Karpas-422 (cell line): ENCODE measurements at places on chromosomes 16 and 17. TPM values are rescaled to one million over a fixed set of nuclear protein-coding genes. Genes with fewer than 3 reads are reported as not detected.

The DVL2 gene
- total RNA-seq = 75.2 and 117 TPM in 2 replicates

DNA sequence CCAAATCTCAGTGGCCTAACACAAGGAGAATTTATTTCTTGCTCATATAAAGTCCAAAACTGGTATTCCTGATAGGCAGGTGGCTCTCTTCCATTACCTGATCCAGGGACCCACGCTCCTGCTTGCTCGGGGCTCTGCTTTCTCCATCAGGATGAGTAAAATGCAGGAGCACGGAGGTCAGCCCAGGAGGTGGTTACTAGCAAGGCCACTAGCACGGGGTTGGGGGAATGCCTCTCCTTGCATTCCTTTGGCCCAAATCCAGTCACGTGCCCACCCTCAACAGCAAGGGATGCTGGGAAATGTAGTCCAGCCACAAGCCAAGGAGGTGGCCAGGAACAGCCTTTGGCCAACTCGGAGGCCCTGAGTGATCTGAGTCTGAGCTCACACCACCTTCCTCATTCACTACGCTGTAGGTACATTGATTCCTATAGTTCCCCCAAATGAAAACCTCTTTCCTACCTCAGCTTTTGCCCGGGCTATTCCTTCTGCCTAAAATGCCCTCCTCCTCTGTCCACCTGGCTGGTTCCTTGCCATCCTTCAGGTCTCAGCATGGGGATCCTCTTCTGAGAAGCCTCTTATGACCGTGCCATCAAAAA is 38.3 kb upstream of the HAPSTR1 start:
- H3K4me3 ChIP-seq = no peak overlapping the region
- H3K36me3 ChIP-seq = no peaks in the 10 kb centered on the region
- H3K27ac ChIP-seq = no peak overlapping the region
- peaks cover 1% of the 10 kb centered on the region; the same call in 1 of the 2 replicates for H3K4me1 ChIP-seq

The CD7 gene
- not detected in 2 replicates for total RNA-seq

DNA sequence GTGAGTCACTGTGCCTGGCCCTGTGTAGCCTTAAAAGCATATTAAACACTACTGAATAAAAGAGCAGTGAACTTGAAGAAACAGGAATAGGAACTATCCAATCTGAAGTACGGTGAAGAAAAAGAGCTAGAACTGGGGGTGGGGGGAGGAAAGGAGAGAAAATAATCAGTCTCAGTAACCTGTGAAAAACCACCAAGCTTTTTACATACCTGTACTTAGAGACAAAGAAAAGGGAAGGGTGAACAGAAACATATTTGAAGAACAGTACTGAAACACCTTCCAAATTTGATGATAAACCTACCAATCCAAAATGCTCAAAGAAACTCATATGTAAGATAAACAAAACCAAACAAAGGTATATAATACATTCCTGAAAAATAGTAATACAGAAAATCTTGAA is 77.5 kb downstream of the USP32 start:
- no peaks in the 10 kb centered on the region for H3K27me3 ChIP-seq
- peaks cover 17% of the 10 kb centered on the region for H3K4me1 ChIP-seq
- H3K4me3 ChIP-seq = no peak overlapping the region
- no peak for DNase-seq
- H3K36me3 ChIP-seq = no peaks in the 10 kb centered on the region
- peak overlapping the region; percentile 52 for H3K27ac ChIP-seq

DNA sequence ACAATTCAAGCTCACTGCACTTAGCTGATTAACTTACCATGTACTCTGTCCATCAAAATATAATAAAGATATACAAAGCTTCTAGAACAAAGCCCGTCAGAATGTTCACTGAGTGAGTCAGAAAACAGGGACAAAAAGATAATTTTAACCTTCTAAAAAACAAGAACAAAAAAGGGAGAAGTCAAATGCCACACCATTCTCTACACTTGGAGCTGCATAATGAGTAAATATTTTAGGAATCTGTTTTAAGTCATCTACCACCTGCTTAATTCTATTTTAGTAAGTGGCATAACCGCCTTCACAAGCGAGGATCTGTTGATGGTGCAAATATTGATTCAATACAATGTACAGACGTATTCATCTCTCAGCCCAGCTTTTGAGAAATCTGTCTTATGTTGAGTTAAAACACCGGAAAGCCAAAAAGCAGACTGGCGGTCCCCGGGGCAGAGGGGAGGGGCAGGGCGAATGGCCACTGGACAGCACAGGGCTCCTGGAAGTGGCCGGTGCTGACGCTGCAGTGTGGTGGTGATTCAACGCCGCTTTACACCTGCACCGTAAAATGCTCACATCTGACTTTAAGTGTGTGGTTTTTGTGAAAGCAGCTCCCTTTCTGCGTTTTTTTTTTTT is 20.1 kb downstream of the RAB40B start:
- no peaks in the 10 kb centered on the region for H3K36me3 ChIP-seq
- no peaks in the 10 kb centered on the region for H3K4me1 ChIP-seq

DNA sequence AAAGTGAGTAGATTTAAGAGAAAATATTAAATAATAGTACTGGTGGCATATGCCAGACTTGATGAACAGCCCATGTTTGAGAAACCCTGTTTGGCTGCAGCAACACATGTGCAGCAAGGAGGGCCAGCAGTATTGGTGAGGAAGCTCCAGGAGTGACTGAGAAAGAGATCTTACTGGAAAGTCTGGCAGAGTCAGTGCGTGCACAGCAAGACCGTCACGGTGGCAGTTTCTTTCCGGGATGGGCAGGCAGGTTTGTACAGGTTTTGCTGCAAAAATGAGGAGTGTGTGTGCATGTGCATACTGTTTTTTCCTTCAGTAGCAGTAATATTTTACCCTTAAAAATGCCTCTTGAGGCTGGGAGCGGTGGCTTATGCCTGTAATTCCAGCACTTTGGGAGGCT is 41.4 kb downstream of the KSR1 start:
- no peaks in the 10 kb centered on the region for H3K27me3 ChIP-seq
- H3K4me1 ChIP-seq = peaks cover 9% of the 10 kb centered on the region
- DNase-seq = no peak
- H3K36me3 ChIP-seq = no peaks in the 10 kb centered on the region

DNA sequence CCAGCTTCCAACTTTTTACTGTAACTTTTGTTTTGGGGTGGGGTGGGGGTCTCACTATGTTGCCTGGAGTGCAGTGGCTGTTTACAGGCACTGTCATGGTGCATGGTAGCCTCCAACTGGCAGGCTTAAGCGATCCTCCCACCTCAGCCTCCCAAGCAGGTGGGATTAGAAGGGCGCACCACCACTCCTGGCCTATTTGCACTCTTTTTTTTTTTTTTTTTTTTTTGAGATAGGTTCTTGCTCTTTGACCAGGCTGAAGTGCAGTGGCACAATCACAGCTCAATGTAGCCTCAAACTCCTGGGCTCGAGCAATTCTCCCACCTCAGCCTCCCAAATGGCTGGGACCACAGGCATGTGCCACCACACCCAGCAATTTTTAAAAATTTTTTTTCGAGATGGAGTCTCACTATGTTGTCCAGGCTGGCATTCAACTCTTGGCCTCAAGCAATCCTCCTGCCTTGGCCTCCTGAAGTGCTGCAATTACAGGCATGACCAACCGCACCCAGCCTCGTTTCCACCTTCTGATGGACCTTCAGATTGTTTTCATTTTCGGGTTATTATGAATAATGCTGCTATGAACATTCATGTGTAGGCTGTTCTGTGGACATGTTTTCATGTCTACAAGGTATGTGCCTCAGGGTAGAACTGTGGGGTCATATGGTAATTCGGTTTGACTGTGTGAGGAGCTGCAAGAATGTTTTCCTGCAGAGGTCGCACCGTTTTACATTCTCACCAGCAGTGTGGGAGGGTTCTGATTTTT is 10.9 kb downstream of the TRAP1 start:
- H3K4me3 ChIP-seq = no peak overlapping the region
- DNase-seq = no peak
- H3K36me3 ChIP-seq = peaks cover 31% of the 10 kb centered on the region
- H3K4me1 ChIP-seq = no peaks in the 10 kb centered on the region
- H3K27ac ChIP-seq = no peak overlapping the region

GRCh38 chr16:5776876-5777275 is 679.3 kb upstream of the EEF2KMT start:
- H3K27ac ChIP-seq = no peak overlapping the region
- no peaks in the 10 kb centered on the region for H3K4me1 ChIP-seq
- no peak overlapping the region for H3K4me3 ChIP-seq
- no peaks in the 10 kb centered on the region for H3K36me3 ChIP-seq
- no peaks in the 10 kb centered on the region for H3K27me3 ChIP-seq
- no peak for DNase-seq

The FDXR gene
- 3.2 and 8.4 TPM in 2 replicates for total RNA-seq

DNA sequence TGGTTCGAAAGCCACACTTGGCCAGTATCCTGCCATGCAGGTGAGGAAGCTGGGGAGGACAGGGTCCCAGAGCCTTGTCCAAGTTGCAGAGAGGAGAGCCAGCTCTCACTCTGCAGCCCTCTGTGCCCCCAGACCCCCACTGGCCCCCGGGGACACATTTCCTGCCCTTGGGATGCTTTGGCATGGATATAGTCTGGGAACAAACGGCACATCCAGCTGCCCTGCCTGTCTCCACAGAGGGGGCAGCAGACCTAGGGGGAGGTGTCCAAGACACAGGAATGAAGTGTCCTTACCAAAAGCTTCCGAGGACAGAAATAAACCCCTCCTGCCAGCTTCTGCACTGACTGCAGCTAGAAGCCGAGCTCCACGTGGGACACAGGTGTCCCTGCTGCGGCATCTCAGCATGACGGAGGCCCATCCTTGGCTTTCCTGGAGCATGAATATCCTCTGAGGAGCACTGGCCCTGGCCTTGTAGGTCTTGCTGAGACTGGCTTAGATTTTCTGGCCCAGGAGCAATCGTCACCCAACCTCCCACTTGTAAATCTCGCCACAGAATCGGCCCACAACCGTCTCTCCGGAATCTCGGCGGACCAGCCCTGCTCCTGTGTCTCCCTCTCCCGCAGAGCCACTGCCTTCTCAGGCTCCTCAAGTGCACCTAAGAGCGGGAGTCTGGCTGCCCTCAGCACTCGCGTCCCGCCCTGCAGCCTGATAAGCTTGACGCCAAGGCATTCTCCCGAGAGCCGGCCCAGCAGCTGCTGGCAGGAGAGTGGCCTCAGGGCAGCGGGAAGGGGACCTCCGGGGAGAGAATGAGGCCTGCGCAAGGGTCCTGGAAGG is 1.1 kb upstream of the CAPN15 start:
- no peaks in the 10 kb centered on the region for H3K36me3 ChIP-seq
- peak overlapping the region; percentile 78 for H3K4me3 ChIP-seq
- H3K4me1 ChIP-seq = peaks cover 25% of the 10 kb centered on the region

GRCh38 chr17:44915321-44915726 is at the start of gene GFAP:
Gene GFAP (minus strand): TSS chr17:44915500. CDS start chr17:44915486, 14 bp downstream.
- no peak within 1 kb of the TSS for H3K4me3 ChIP-seq
- H3K27me3 ChIP-seq = no peaks in the 10 kb centered on the region
- peaks cover 21% of the 10 kb centered on the region for H3K4me1 ChIP-seq

DNA sequence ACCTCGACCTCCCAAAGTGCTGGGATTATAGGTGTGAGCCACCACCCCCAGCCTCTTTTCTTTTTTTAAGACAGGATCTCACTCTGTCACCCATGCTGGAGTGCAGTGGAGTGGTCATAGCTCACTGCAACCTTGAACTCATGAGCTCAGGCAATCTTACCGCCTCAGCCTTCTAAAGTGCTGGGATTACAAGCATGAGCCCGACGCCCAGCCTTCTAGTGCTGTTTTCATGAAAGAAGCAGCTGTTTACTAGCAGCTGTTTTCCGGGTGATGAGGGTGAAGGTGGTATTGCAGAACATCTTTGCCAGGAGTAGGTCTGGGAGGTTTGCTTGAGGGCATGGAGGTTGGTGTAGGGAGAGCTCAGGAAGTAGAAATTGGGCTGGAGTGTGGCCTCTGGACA is 2.0 kb downstream of the ADCY7 start:
- H3K4me3 ChIP-seq = no peak overlapping the region
- no peaks in the 10 kb centered on the region for H3K36me3 ChIP-seq
- peaks cover 41% of the 10 kb centered on the region for H3K4me1 ChIP-seq
- no peaks in the 10 kb centered on the region for H3K27me3 ChIP-seq
- H3K27ac ChIP-seq = no peak overlapping the region

GRCh38 chr17:47883589-47884426 is 12.2 kb upstream of the SP2 start:
- no peak for DNase-seq
- no peaks in the 10 kb centered on the region for H3K4me1 ChIP-seq
- no peak overlapping the region for H3K27ac ChIP-seq
- H3K36me3 ChIP-seq = no peaks in the 10 kb centered on the region

DNA sequence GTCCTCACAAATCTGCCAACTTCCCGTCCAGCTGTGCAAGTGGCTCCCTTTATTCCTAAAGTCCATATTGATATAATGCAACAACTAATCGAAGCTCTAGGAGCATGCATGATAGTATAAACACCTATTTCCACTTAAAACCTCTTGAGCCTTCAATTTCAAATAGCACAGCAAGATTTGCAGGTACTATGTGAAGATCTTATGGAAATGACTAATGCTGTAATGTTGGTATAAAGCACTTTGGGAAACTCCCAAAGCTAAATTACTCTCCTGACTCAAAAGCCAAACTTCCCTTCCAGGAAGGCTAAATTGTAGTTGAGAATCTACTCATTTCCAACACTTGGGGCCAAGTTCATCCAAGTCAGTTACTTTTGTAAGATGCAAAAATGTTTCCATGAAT is 287.6 kb upstream of the CDH11 start:
- H3K27me3 ChIP-seq = no peaks in the 10 kb centered on the region
- H3K4me3 ChIP-seq = no peak overlapping the region
- no peaks in the 10 kb centered on the region for H3K36me3 ChIP-seq
